ENCODE measurements at places on chromosomes 4 and X. TPM values are rescaled to one million over a fixed set of nuclear protein-coding genes. Genes with fewer than 3 reads are reported as not detected.

The PCDH19 gene
- polyA plus RNA-seq, result 0.23 TPM

- no peak overlapping the region for H3K27ac ChIP-seq
- H3K4me3 ChIP-seq, result no peak overlapping the region
- no peaks in the 10 kb centered on the region for H3K4me1 ChIP-seq
- no peaks in the 10 kb centered on the region for H3K27me3 ChIP-seq
- no peak for DNase-seq
- no peaks in the 10 kb centered on the region for H3K36me3 ChIP-seq
These were observed 191.6 kb upstream of the GALNTL6 start for GRCh38 chr4:171621646-171622045.

The GLUD2 gene
- polyA plus RNA-seq, result 0.31 TPM

The F8A1 gene
- 14.2 TPM for polyA plus RNA-seq

GRCh38 chrX:123822965-123823364, 36.9 kb upstream of the XIAP start:
- no peak overlapping the region for H3K4me3 ChIP-seq
- no peak overlapping the region for H3K27ac ChIP-seq
- no peaks in the 10 kb centered on the region for H3K36me3 ChIP-seq
- H3K4me1 ChIP-seq, result no peaks in the 10 kb centered on the region
- no peak for DNase-seq

The CHRDL1 gene
- 2.3 TPM for polyA plus RNA-seq

GRCh38 chrX:49176421-49177326, 5.0 kb downstream of the PLP2 start:
- no peaks in the 10 kb centered on the region for H3K4me1 ChIP-seq
- peaks cover 29% of the 10 kb centered on the region for H3K36me3 ChIP-seq
- peak overlapping the region; percentile 73 for H3K27ac ChIP-seq
- H3K27me3 ChIP-seq, result no peaks in the 10 kb centered on the region

DNA sequence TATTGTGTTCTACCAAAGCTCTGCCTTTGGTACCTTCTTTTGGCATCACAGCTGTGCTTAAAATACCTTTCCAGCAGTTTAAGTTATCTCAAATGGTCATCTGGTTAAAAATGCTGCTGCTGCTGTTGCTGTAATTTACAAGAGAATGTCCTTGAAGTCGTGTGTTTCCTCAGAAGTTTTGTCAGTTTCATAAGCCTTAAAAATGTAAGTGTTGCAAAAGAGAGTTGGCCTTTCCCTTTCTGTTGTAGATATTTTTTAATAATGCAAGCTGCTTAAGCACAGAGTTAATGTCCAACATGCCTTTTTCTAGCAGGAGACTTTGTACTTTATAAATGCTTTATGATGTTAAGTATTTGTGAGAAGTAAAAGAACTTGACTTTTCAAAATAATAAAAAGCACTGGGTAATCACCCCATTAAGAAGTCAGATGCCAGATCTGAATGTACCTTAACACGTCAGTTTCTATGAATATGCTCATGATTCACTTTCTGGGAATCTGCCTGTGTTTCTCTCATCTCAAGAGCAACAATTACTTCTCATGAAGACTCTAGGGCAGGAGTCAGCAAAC, 35.3 kb upstream of the TENM3 start:
- no peaks in the 10 kb centered on the region for H3K36me3 ChIP-seq
- H3K4me3 ChIP-seq, result no peak overlapping the region
